ENCODE measurements at places on chromosomes 7 and 10. TPM values are rescaled to one million over a fixed set of nuclear protein-coding genes. Genes with fewer than 3 reads are reported as not detected.

Gene DYNC1I1
- 0.10 TPM for polyA plus RNA-seq

Gene SLC13A4
- 0.03 TPM for polyA plus RNA-seq

Gene PAPOLB
- polyA plus RNA-seq, result not detected

Gene LRRC18
- polyA plus RNA-seq, result not detected

Gene OGDH
- 46.4 TPM for polyA plus RNA-seq

Gene KCNH2
- polyA plus RNA-seq, result not detected

Gene ABCB4
- polyA plus RNA-seq, result not detected

Gene TMEM236
- polyA plus RNA-seq, result 0.13 TPM

Gene HNRNPF
- 238 TPM for polyA plus RNA-seq

Gene C10orf143
- polyA plus RNA-seq, result 1.4 TPM
